ENCODE measurements at places on chromosomes 2 and 18.

DNA sequence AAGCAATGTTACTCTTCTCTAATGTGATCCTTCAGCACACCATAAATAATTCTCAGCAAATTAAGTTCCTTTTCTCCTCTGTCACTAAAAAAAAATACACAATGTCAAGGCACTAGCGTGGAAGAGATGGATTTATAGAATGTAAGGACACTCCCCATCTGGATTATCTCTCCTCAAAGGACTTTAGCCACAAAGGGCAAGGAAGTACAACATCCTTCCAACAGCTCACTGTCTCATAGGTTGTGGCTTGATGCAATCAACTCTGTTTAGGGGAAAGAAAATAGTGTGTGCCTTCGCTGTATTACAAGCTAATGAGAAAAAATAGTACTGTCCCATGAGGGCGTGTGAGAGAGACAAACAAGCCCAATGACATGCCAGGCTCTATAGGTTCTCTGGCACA, 129.1 kb upstream of the DNMT3A start:
- no peak for DNase-seq

GRCh38 chr2:119350311-119350998, 16.2 kb downstream of the C2orf76 start:
- DNase-seq: no peak

DNA sequence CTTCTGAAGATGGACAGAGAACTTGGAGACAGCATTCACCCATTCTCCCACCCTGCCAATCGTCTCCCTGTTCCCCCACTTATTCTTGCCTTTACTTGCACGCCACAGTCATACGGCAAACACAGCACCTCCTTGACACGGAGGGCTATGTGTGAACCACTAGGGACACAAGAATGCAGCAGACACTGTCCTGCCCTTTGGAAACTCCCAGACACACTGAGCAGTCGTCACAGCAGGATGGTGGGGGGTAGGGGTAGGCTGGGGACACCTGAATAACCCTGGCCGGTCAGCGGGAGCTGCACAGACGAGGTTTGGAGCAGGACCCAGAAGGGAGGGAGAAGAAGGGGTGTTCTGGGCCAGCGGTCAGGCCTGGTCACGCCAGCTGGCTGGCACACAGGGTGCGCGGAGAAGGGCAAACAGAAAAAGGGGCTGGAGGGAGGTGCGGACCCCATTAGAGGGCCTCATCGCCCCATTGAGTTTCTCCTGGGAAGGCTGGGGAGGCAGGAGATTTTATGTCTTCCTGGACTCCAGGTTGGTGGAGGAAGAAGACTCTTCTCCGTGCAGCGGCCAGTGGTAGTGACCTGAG, 40.0 kb upstream of the FOSL2 start:
- DNase-seq: no peak

GRCh38 chr2:48515513-48515985, 14.4 kb upstream of the STON1 start:
- DNase-seq: no peak

GRCh38 chr2:27211241-27211942, 449 bp upstream of the ATRAID start:
- DNase-seq: no peak

- DNase-seq: no peak
Measured at GRCh38 chr2:119010336-119010735, 68.3 kb downstream of the MARCO start.

DNA sequence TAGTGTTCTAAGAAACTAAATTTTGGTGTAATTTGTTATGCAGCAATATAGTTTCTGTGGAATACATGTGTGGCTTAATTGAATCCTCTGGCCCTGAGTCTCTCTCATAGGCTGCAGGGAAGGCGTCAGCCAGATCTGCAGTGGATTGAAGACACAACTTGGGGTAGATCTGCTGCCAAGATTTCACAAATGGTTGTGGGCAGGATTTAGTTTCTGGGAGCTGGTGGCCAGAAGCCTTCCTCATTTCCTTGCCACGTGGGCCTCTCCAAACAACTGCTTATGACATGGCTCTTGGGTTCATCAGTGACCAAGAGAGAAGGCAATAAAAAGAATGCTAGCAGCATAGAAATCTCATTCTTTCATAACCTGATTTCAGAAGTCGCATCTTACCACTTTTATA, 28.2 kb downstream of the CCDC102B start:
- DNase-seq: no peak

DNA sequence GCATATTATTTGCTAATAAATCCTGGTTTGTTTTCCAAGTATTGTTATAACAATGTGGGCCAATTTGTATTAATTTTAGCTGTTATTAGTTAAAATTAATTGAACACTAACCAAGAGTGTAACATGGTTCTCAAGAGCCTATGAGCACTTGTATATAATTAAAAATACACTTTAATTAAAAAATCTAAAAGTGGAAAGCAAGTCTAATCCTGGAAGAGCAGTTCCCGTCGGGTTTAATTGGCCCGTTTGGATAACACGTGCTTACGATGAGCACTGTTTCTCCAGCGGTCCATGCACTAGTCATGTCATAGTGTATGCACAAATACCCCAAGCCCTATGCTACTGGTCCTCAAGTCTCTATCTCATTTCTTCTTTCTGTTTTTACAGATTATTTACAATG, 49.0 kb downstream of the DCDC2C start:
- DNase-seq: no peak

GRCh38 chr18:54975598-54975997, 16.3 kb upstream of the CCDC68 start:
- no peak for DNase-seq

DNA sequence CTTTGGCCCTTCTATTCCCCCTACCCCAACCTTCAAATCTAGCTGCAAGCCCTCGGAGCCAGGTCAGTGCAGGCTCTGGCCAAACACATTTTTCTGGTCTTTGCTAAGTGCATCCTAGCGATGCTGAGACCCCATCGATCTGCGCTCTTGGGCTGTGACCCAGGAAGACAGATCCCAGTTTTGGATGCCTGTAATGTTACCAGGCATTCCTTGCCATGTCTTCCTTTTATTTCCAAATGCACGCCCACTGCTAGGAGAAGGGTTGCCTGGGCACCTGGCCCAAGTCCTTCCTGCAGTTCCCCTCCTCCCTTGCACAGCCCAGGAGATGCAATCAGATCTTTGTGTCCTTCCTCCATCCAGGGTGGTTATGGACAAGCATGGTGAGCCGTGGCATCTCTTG, 124.6 kb downstream of the TPGS2 start:
- DNase-seq: no peak

GRCh38 chr18:4016391-4017049, 438.6 kb downstream of the DLGAP1 start:
- no peak for DNase-seq

GRCh38 chr18:49362431-49362830, 98.0 kb downstream of the DYM start:
- no peak for DNase-seq

- no peak for DNase-seq
Measured at GRCh38 chr2:160667811-160668210, 174.2 kb upstream of the RBMS1 start.

DNA sequence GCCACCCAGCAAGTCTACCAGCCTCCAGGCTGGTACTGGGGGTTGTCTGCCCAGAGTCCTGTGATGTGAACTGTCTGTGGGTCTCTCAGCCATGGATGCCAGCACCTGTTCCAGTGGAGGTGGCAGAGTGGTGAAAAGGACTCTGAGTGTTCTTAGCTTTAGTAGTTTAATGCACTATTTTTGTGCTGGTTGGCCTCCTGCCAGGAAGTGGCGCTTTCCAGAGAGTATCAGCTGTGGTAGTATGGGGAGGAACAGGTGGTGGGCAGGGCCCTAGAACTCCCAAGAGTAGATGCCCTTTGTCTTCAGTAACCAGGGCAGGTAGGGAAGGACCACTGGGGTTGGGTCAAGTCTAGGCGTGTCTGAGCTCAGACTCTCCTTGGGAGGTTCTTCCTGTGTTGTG, 356.7 kb downstream of the STK39 start:
- no peak for DNase-seq

DNA sequence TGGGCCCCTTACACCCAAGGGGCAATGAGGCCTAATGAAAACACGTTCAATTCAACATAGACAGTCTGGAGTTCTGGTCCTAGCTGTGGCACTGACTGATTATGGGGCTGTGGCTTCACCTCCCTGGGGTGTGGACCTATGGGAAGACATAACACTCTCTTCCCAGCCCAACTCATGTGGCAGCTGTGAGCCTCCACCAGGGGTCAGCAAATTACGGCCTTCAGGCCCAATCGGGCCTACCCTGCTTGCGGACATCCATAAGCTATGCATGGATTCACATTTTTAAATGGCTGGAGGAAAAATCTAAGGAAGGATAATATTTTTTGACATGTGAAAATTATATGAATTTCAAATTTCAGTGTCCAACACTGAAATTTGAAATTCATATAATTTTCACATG, 101.3 kb downstream of the LOXHD1 start:
- no peak for DNase-seq

DNA sequence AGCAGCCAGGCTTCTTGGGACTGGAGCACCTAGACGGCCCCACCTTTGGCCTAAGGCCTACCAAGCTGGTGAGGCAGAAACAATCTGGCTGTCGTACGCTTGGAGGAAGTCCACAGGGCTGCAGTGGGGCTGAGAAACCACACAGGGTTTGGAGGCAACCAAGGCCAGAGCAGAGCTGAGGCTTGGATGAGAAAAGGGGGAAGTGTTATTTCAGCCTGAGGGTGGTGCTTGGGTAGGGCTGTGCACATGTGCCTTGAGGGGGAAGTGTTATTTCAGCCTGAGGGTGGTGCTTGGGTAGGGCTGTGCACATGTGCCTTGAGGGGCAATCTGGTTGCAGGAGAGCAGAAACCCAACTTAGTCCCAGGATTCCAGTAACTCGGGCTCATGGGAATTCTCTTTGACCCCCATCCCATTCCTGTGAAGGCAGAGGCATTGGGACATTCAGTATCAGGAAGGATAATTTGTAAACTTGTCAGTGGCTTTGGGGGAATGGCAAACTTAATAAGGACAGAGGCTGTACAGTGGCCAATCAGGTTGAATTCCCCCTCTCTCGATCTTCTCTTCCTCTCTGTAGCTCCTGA, 971 bp upstream of the FBXO41 start:
- DNase-seq: no peak
